Activated naive CD8-positive, alpha-beta T cell treated with anti-CD3 and anti-CD28 coated beads, Interleukin-2, amount 50 U/mL, for 16 hours (primary cell): ENCODE measurements at places on chromosomes 4 and X.

DNA sequence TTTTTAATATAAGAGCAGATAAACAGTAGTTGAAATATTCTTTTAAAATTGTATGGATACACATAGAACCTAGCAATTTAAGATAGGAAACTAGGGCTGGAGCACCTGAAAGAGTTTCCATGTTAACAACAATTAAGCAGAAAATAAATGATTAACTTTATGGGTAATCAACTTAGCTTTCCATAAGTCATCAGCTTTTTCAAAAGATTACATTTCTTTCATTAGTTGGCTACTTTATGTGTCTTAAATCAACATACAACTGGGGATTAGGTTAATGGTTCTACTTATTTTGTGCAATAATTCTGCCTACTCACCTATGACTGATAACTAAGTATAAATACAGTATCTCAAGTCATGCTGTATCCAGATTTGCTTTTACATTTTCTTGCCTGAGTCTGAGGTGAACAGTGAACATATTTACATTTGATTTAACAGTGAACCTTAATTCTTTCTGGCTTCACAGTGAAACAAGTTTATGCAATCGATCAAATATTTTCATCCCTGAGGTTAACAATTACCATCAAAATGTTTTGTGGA is at the start of gene ANXA10:
Gene ANXA10, plus strand, starts transcription at position 362 of the 537 bp plus-strand sequence. Its CDS starts 164 bp downstream, at position 526.
- no peak for DNase-seq

GRCh38 chrX:77415161-77415560 is 32.0 kb upstream of the FGF16 start:
- DNase-seq, result no peak

- no peak for DNase-seq
Observed at GRCh38 chr4:38157592-38157991, 197.4 kb downstream of the PTTG2 start.

- no peak for DNase-seq
Observed at GRCh38 chr4:165016971-165017370, 14.8 kb upstream of the TRIM60 start.

- no peak for DNase-seq
Observed at GRCh38 chrX:69387567-69388487, 116.3 kb upstream of the NALF2 start.

DNA sequence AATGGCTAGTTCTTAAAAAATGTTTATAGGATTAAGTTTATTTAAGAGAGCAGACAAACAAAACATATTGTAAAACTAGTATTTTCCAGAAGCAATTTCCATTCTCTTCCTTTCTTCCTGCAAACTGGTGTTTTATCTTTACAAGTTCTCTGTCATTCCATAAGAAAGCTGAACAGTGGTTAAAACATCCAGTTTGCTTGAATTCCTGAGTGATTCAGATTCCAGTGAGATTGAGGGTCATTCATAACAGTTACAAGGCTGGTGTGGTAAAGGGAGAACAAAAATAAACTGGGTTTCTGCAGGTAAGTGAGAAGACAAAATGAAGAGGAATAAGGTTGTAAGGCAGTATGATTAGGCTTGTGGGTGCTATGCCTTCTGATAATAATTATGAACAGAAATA is 544.8 kb upstream of the DIPK2B start:
- DNase-seq, result no peak

GRCh38 chr4:108919226-108919893 is 156.5 kb upstream of the ETNPPL start:
- DNase-seq, result no peak

DNA sequence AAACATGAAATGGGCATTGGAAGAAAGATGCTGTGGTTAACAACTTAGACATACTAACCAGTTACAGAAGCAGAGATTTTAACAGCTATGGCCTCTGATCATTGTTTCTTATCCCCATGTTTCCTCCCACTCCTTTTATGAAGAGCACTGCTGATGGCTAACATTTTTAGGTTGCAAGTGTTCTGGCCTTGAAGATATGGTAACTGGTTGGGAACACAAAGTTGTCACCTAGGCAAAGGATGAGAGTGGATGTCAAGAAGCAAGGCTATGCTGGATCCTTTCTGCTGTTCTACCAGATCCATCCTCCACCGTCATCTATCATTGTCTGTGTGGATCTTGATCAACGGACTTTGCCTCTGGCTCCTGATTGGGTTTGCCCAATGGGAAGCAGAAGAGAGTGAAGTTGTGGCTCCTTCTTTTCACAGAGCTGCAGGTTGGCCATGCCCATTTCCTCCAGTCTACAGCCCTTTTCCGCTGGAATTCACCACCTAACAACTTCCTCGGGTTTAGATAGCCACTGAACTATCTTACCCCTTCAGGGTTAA is 48.9 kb upstream of the SPP1 start:
- no peak for DNase-seq
